ENCODE measurements at places on chromosomes 2 and 18. TPM values are rescaled to one million over a fixed set of nuclear protein-coding genes. Genes with fewer than 3 reads are reported as not detected.

The FEV gene
- not detected for polyA plus RNA-seq

GRCh38 chr2:30288561-30288960 is 57.2 kb downstream of the LBH start:
- no peak overlapping the region for H3K27ac ChIP-seq
- no peaks in the 10 kb centered on the region for H3K4me1 ChIP-seq
- no peak for DNase-seq
- H3K27me3 ChIP-seq: no peaks in the 10 kb centered on the region

DNA sequence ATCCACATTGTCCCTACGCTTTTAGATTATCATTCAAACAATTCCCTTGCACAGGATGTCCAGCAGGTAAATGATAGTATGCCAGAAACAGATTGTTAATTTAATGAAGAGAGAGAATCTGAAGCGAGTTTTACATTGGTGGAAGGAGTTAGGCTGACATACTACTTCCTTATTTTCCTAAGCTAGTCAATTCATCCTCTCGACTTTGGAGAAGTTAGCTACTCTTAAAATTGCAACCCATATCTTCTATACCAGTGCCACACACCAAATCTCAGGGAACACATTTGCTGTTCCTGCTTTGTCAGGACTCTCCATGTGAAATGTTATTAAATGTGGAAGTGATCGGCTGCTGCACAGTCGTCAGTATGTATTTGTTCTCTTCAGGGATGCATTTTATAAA is 249.2 kb downstream of the NAPG start:
- DNase-seq: no peak
- no peaks in the 10 kb centered on the region for H3K4me1 ChIP-seq
- H3K27me3 ChIP-seq: no peaks in the 10 kb centered on the region
- H3K27ac ChIP-seq: no peak overlapping the region
- H3K4me3 ChIP-seq: no peak overlapping the region

DNA sequence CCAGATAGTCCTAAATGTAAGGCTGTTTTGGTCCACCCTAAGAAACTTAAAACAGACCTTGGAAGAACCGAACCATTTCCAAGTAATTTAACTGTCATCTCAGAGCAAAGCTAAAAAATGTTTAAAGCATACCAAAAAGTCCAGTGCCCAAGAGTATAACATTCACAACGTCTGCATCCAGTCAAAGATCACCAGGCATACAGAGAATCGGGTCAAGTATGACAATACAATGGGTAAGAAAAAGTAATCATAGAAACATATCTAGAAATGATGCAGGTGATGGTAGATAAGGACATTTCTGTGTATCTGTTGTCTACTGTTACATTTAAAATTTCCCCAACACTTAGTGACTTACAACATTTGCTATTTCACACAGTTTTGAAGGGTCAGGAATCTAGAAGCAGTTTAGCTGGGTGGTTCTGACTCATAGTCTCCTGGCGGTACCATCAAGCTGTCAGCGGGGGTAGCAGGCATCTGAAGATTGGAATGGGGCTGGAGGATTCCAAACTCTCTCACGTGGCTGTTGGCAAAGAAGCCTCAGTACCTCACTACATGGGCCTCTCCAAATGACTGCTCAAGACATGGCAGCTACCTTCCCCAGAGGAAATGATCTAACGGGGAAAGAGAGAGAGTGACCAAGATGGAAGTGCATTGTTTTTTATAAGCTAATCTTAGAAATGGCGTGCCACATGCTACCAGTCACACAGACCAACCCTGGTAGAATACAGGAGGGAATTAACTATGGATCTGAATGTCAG is 36.6 kb upstream of the DYNC2LI1 start:
- H3K27me3 ChIP-seq: no peaks in the 10 kb centered on the region
- H3K4me3 ChIP-seq: no peak overlapping the region

The GULP1 gene
- 0.53 TPM for polyA plus RNA-seq

DNA sequence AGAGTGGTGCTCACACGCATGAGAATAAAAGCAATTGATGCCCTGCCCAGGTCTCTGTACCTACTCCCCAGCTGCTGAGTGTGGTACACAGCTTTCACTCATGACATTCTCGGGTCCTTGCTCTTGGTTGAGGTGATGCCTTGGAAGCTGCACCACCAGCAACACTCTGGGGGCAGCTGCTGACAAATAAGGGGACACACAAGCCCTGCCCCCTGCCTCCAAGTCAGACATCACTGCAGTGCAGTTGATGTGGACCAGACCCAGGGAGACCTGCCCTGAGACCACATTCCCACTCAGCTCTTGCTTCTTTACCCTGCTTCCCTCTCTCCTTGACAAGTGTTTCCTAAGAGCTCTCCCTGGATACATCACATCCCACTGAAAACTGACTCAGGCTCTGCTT is 225.6 kb downstream of the ZBTB7C start:
- no peaks in the 10 kb centered on the region for H3K4me1 ChIP-seq
- no peaks in the 10 kb centered on the region for H3K36me3 ChIP-seq
- DNase-seq: no peak
- H3K27ac ChIP-seq: no peak overlapping the region
- H3K27me3 ChIP-seq: no peaks in the 10 kb centered on the region

The MYO5B gene
- 12.4 TPM for polyA plus RNA-seq

DNA sequence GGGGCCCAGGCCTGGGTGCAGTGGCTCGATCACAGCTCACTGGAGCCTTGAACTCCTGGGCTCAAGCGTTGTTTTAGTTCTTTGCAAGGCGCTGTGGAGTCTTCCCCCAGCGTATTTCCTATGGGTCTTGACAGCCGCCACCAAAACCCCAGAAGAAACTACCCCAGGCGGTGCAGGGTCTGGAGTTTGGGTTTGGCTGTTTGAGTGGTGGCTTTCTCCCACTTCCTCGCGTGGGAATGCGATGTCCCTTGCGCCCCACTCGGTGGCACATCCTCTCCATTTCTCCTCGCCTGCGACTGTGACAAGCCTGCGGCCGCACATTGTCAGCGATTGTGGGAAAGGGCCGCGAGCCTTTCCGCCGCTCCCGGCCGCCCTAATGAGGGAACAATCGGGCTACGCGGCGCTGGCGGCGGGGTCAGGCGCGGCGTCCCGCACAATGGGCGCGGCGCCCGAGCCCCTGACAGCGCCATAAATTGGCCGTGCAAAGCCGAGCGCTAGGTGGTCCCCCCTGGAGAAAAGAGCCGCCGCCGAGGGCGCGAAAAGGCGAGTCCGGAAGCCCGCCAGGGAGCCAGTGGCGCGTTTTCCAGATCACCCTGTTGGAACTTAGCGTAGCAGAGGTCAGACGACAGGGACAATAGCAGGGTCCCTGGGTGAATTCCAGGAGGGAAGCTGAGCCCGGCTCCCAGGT is 194.9 kb upstream of the POU3F3 start:
- peaks cover 4% of the 10 kb centered on the region for H3K27me3 ChIP-seq
- H3K4me3 ChIP-seq: no peak overlapping the region
- no peak for DNase-seq
- no peaks in the 10 kb centered on the region for H3K4me1 ChIP-seq

DNA sequence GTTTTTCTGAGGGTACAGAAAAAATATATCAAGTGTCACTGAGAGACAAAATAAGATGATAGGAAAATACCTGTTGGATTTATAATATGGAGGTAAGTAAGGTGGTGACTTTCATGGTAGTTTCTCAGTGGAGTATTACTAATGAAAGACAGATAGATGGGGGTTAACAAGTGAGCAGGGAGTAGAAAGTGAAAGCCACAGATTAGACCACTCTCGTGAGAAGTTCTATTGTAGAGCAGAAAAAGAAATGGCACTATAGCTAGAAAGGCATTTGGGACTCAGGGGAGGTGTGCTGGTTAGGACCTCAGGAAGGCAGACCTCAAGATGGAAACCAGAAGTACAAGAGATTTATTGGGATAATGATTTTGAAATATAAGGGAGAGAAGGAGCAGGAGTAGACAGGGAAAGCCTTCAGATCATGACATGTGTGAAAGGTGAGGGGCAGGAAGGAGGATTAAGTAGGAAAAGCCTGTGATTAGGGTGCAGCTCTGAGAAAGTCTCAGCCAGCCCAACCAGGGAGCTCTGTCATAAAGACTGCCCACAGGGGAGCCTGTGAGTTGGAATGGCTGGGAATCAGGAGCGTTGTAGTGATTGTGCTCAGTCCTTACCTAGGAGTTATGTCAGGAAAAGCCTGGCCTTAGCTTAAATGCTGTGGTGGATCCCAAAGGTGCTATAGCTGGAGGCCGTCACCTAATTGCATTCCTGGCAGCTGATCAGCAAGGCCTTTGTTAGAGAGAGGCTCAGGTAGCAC is 198.1 kb downstream of the IKZF2 start:
- DNase-seq: no peak
- no peaks in the 10 kb centered on the region for H3K36me3 ChIP-seq
- no peak overlapping the region for H3K27ac ChIP-seq
- no peaks in the 10 kb centered on the region for H3K27me3 ChIP-seq
- H3K4me3 ChIP-seq: no peak overlapping the region

DNA sequence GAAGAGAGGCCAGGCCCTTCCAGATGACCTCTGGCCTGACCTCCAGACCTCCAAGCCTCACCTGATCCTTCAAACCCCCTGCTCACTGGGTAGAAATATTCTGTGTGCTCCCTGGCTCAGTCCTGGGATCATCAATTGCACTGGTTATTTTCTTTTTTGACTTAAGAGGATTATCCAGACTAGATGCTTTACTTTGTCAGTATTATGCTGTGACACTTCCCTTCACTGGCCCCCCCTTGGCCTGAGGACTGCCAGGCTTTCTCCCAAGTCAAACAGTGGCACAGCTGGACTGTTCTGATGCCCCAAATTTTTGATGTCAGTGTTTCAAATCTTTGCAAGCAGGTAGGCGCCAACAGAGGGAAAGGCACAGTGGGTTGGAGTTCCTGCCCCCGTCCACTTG is 156.3 kb upstream of the SKOR2 start:
- no peaks in the 10 kb centered on the region for H3K27me3 ChIP-seq
- no peak overlapping the region for H3K27ac ChIP-seq
- no peak overlapping the region for H3K4me3 ChIP-seq
- DNase-seq: no peak
- no peaks in the 10 kb centered on the region for H3K4me1 ChIP-seq
